Vagina (tissue), 2 donors: ENCODE measurements at places on chromosomes 1 and 21.
A peak's percentile ranks its signal among the peaks of the same experiment; 100 is the strongest.

DNA sequence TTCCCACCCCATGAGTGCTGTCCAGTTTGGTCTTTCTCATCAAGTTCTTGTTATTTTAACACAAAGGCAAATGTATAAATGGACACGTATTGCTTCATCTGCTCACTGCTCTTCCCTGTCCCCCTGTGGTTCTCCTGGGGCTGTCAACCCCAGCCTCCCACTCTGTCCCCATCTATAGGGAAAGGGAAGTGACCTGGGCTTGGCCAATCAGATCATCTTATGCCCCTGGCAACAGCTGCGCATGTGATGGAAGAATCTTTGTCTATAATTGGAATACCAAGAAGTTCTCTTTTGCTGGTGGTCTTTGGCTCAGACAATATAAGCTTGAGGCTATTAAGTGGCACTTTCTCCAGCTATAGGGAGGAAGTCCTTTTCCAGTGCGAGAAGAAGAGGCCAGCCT is 4.7 kb upstream of the CCSAP start:
- peaks cover 8% of the 10 kb centered on the region for H3K4me1 ChIP-seq
- no peak for DNase-seq
- H3K27ac ChIP-seq = no peak overlapping the region
- no peak overlapping the region for H3K4me3 ChIP-seq
- no peaks in the 10 kb centered on the region for H3K36me3 ChIP-seq
- H3K27me3 ChIP-seq = no peaks in the 10 kb centered on the region

GRCh38 chr1:24294716-24295371 is 24.3 kb upstream of the GRHL3 start:
- H3K36me3 ChIP-seq = no peaks in the 10 kb centered on the region
- H3K4me1 ChIP-seq = peaks cover 33% of the 10 kb centered on the region
- H3K27ac ChIP-seq = peak overlapping the region; percentile 76
- H3K4me3 ChIP-seq = no peak overlapping the region

DNA sequence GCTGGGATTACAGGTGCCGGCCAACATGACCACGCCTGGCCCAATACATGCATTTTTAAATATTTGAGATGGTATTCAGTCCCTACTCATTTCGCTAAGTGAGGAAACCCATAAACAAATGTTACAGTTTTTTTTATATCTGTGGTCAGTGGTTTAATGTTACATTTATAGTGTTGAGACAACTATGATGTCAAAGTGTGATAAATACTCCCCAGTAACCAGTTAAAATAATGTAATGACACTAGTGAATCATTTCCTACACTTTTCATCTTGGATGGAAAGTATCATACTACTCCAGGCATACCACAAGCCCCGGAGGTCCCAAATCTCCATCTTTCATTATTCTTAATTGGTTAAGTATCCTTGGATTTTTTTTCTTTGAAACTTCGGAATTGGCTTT is 87.5 kb upstream of the KIF26B start:
- H3K36me3 ChIP-seq = no peaks in the 10 kb centered on the region
- no peaks in the 10 kb centered on the region for H3K4me1 ChIP-seq
- no peaks in the 10 kb centered on the region for H3K27me3 ChIP-seq
- H3K4me3 ChIP-seq = no peak overlapping the region

GRCh38 chr1:1892079-1892762 is 1.3 kb upstream of the GNB1 start:
- peak overlapping the region; percentile 86 for H3K4me3 ChIP-seq
- no peaks in the 10 kb centered on the region for H3K36me3 ChIP-seq
- DNase-seq = no peak

GRCh38 chr1:160577671-160578070 is 1.6 kb downstream of the CD84 start:
- no peaks in the 10 kb centered on the region for H3K27me3 ChIP-seq
- no peaks in the 10 kb centered on the region for H3K36me3 ChIP-seq
- no peaks in the 10 kb centered on the region for H3K4me1 ChIP-seq
- DNase-seq = no peak

DNA sequence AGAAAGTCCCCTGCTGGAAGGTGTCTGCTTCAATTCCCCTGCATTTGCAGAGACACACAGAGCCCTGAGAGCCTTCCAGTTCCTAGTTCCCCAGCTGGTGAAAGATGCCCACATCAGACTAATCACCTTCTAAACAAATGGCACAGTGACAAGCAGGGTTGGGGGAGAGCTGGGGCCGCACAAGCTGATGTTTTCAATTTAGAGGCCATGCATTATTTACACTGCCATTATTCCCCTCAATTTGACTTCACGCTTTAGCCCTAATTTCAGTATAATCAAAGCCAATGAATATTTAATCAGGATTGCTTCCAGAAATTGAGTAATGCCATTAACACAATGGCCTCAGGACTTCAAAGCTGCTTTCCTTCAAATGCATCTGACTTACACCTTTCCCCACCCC is 81.5 kb downstream of the BEND5 start:
- H3K4me3 ChIP-seq = no peak overlapping the region
- no peak for DNase-seq
- no peak overlapping the region for H3K27ac ChIP-seq
- H3K4me1 ChIP-seq = no peaks in the 10 kb centered on the region

- H3K27ac ChIP-seq = peak overlapping the region; percentile 88
- H3K4me3 ChIP-seq = no peak overlapping the region
- no peaks in the 10 kb centered on the region for H3K27me3 ChIP-seq
- H3K36me3 ChIP-seq = peaks cover 50% of the 10 kb centered on the region
- no peak for DNase-seq
- peaks cover 63% of the 10 kb centered on the region for H3K4me1 ChIP-seq
Measured at GRCh38 chr1:151312411-151312810, 14.8 kb downstream of the PI4KB start.

DNA sequence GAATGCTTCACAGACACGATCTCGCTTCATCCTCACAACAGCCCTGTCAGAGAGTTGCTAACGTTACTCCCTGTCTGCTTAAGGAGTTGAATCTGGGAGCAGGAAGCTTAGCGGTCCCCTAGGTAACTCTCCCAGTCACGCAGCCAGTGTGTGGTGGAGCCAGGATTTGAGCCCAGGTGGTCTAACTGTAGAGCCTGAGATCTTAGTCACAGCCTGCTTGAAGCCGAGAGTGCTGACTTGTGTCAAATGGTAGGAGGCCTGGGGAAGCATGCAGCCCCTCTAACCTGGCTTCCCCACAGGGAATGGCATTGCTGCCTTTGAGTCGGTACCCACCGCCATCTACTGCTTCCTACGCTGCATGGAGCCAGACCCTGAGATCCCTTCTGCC is 4.1 kb downstream of the ADPRS start:
- DNase-seq = no peak
- no peak overlapping the region for H3K4me3 ChIP-seq
- no peaks in the 10 kb centered on the region for H3K27me3 ChIP-seq
- H3K36me3 ChIP-seq = no peaks in the 10 kb centered on the region
- H3K27ac ChIP-seq = no peak overlapping the region

GRCh38 chr1:175861626-175862367 is 118.4 kb upstream of the TNR start:
- H3K4me1 ChIP-seq = no peaks in the 10 kb centered on the region
- no peak for DNase-seq
- H3K27me3 ChIP-seq = no peaks in the 10 kb centered on the region
- H3K27ac ChIP-seq = no peak overlapping the region
- no peaks in the 10 kb centered on the region for H3K36me3 ChIP-seq

DNA sequence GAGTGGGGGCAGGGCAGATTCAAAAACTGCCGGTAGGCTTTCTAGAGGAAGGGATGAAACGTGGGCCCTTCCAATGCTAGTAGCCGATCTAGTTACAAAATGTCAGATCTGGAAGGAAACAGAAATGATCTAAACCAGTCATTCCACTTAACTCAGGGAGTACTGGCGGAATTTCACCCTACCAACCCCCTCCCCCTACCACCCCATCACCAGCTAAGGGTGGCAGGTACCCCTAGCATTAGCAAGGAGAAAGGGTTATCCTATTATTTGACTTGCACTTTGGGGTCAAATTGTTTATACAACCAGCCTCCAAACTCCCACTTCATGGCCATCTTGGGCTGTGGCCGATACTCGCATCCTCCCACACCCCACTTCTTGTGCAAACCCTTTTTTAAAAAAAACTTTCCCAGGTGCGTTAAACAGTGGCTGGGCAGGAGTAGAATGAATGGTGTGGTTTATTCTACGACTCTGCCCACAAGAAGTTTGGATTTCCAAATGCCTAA is 644 bp upstream of the MRPL24 start:
- peak overlapping the region; percentile 35 for H3K4me3 ChIP-seq
- no peak for DNase-seq
- no peaks in the 10 kb centered on the region for H3K27me3 ChIP-seq
- H3K36me3 ChIP-seq = peaks cover 40% of the 10 kb centered on the region
- H3K4me1 ChIP-seq = peaks cover 40% of the 10 kb centered on the region

DNA sequence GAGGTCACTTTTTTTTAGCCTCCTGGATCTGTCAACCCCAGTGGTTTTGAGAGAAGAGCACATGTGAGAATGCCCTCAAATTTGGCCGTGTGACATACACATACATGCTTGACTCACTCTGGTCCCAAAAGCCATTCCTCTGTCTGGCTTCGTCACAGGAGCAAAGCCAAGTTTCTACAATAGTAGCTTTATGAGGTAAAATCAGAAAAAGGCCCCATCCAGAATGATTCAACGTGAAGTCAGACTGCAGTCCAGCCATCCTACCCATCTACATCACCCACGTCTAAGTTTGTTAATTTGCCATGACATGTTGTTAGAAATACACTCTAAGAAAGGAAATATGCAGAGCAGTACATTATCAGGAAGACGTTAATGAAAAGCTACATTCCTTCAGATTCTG is 245.2 kb downstream of the SDCCAG8 start:
- no peak for DNase-seq
- H3K4me1 ChIP-seq = peaks cover under 1% of the 10 kb centered on the region
- H3K27me3 ChIP-seq = no peaks in the 10 kb centered on the region
- peaks cover 27% of the 10 kb centered on the region for H3K36me3 ChIP-seq

DNA sequence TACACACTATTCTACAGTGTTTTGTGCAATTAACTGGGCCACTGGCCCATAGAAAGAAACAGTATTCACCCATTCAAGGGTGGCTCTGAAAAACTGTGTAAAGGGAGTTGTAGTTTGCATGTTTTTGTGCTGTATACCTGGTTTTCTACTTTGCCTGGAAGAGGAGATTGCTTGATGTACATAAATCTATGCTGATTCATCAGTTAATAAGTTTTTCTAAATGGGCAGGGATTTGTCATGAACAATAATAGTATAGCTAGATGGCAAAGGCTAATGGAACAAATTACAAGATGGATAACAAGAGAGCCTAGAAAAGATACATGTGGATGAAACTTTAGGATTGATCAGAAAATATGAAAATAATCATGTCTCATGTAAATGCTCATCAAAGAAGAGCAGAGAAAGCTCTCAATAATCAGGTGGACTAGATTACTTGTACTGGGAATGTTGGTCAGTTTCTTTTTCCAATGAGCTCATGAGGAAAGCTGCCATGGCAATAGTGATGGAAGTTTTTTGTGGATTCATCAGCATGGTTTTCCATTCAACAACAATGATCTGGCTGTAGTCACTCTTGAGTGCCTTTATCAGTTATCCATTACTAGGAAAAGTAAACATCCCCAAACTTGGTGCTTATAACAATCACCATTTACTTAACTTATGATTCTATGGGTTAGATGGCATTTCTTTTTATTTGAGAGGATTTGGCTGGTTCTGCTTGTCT is 602.8 kb downstream of the BRINP3 start:
- no peak for DNase-seq
- H3K27me3 ChIP-seq = no peaks in the 10 kb centered on the region
- no peak overlapping the region for H3K27ac ChIP-seq
- no peaks in the 10 kb centered on the region for H3K4me1 ChIP-seq

- no peaks in the 10 kb centered on the region for H3K27me3 ChIP-seq
- H3K4me3 ChIP-seq = no peak overlapping the region
- H3K27ac ChIP-seq = no peak overlapping the region
- H3K36me3 ChIP-seq = no peaks in the 10 kb centered on the region
Measured at GRCh38 chr1:226457307-226457712, 49.4 kb upstream of the PARP1 start.

GRCh38 chr1:35298464-35298863 is 30.0 kb downstream of the ZMYM4 start:
- H3K4me3 ChIP-seq = no peak overlapping the region
- no peaks in the 10 kb centered on the region for H3K36me3 ChIP-seq

DNA sequence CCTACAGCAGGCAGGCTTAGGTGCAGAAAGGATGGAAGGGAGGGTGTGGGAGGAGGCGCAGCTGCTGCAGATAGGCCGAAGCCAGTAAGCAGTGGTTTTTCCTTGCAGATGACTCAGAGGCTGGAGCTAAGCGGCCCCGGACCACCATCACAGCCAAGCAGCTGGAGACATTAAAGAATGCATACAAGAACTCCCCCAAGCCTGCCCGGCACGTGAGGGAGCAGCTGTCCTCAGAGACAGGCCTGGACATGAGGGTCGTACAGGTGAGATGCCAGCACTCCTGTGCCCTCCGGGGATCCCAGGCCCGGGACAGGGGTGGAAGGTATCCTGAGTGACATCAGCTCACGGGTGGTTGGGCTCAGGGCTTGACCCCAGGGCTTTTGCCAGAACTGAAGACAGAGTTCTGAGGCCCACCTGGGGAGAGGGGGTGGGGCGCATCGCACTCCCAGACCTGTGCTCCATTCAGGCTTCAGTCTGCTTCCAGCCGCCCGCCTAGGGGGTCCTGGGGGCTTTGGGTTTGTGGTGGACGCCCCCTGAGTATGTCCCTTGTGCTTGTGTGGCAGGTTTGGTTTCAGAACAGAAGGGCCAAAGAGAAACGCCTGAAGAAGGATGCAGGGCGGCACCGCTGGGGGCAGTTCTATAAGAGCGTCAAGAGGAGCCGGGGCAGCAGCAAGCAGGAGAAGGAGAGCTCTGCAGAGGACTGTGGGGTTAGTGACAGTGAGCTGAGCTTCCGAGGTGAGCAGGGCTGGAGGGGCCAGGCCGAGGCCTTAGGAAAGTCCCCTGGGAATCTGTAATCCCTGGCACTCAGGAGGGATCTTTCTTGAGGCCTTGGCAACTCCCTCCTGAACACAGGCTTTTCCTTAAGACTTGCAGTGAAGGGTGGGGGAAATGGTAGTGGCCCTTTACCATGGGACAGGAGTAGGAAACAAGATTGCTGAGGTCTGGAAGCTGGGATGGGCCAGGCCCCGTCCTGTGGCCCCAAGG is 41.5 kb downstream of the LHX4 start:
- peak; percentile 82 for DNase-seq
- H3K27ac ChIP-seq = no peak overlapping the region
- no peaks in the 10 kb centered on the region for H3K36me3 ChIP-seq
- no peaks in the 10 kb centered on the region for H3K27me3 ChIP-seq
- H3K4me3 ChIP-seq = no peak overlapping the region
- H3K4me1 ChIP-seq = no peaks in the 10 kb centered on the region

DNA sequence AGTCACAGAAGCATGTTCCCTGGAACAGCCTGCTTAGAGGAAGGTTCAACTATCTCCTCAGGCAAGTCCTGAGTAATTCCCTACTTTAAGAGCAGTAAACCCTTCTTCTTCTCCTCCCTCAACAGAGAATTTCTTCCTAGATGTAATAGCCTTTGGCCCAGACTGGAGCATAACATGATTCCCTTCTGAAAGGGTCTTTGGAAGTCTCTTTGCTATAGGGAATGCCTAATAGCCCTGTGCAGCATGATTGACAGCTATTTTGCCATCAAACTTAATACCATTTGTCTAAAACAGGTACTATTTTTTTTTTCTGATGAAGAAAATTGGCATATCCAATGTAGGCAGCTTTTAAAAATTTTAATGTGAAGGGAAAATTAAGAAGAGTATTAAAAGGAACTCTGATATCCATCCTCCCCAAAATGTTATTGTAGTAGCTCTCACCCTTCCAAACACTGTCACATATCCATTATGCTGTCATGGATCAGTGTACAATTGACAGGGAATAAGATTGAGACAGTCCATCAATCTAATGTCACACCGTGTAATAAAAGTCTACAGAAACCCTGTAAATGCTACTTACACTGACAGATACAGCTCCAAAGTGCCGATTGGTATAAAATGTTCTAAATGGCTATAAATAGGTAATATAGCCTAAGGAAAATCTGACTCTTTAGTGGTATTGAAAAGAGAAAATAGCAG is 884.6 kb downstream of the TTLL7 start:
- no peak for DNase-seq
- no peaks in the 10 kb centered on the region for H3K4me1 ChIP-seq
- no peaks in the 10 kb centered on the region for H3K36me3 ChIP-seq
- no peak overlapping the region for H3K4me3 ChIP-seq
